ENCODE measurements at places on chromosomes 7 and 10. TPM values are rescaled to one million over a fixed set of nuclear protein-coding genes. Genes with fewer than 3 reads are reported as not detected.

GRCh38 chr10:92848037-92848440 lies 281 bp upstream of the EXOC6 start:
- ATAC-seq: no peak

DNA sequence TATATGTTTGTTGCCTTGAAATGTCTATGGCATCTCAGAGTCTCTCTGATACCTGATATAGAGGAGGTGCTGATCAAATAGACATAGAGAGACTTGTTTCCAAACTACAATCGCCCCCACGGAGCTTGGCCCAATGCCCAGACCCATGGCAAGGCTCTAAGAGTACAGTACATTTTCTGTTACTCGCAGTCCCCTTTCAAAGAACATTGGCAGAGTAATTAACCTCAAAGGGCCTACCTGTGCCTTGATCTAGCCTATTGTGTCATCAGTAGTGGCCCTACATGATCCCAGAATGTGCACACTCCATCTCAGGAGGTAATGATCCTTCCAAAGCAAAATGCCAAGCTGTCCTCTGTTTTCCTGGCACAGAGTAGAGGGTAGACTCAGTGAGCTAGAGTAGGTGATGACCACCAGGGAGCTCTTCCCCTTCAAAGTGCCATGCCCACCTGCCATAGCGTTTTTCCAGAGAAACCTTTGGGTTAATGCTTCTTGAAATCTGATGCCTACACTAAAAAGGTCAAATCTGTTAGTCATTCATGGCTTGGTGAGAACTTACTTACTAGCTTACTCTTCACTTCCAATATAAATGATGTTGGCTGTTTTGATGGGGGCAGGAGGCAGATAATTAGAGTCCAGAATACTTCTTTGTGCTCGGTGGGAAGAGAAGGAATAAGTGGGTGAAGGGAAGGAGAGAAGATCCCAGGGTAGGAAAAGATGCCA lies 41.2 kb upstream of the ACSL5 start:
- ATAC-seq: no peak

DNA sequence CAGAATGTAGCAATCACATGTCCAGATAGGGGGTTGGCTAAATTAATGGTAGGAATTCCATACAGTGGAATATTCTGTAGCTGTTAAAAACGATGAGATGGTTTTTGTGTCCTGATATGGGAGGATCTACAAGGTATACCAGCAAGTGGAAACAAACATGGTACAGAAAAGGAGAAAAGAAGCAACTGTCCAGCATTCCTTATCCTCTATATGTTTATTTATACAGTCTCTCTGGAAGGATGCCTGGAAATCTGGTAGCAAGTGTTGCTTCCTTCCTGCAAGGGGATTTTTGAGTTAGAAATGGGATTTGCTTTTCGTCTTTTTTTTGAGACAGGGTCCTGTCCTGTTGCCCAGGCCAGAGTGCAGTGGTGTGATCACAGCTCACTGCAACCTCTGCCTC lies 19.3 kb downstream of the IL15RA start:
- ATAC-seq: no peak

GRCh38 chr10:58384999-58385783 lies at the start of gene TFAM:
TSS of gene TFAM (plus strand) at chr10:58385410. CDS start at chr10:58385548, 138 bp downstream.
- ATAC-seq: peak; percentile 98

GRCh38 chr7:159032322-159032721 lies 112.3 kb downstream of the VIPR2 start:
- no peak for ATAC-seq

DNA sequence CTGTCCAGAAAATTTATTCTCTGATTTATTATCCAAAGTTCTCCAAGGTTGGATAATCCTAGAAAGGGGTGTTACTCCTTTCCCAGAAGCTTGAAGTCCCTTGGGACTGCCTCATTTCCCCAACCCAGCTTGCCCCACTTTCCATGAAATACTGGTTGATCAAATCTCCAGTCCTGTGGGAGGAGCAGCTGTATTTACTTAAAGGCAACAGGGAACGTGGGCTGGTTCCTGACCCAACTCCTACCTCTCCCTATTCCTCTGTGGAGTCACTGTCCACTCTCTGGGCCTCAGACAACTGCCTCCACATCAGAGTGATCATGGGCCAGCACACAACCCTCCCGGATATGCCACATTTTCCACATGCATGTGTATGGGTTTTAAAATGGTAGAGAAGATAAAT lies 166.2 kb upstream of the PRR15 start:
- peak; percentile 46 for ATAC-seq

DNA sequence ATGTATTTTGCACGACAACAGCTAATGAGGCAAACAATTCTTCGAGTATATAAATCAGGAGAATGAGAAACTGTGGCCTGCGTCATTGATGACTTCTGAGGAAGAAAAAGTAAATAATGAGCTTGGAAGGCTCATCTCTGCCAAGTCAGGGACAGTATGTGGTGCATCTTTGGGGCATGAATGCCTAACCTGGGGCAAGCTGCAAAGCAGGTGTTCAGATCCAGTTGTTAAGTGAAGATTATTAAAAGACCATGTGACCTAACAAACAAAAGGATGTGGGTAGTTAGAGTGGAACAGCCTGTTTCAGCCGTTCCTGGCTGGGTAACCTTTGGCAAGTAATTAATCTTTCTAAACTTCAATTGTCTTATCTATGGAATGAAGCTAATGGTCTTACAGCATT lies 93.0 kb downstream of the LYZL2 start:
- no peak for ATAC-seq

GRCh38 chr7:108503112-108504026 lies 22.6 kb downstream of the PNPLA8 start:
- no peak for ATAC-seq

DNA sequence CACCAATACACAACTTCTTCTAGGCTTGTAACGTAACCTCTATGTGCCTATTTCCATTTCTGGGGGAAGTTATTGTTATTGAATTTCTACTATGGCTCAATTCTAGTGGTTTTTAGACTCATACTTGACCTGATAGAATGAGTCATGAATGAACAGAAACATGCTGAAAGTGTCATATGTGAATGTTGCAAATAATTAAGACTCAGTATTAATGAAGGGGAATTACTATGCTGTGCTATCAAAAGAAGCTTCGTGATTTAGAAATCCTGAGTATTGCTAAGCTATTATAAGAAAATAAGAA lies 135.1 kb upstream of the ZWINT start:
- ATAC-seq: no peak

GRCh38 chr7:132394283-132395198 lies 181.7 kb downstream of the PLXNA4 start:
- ATAC-seq: no peak

- ATAC-seq: no peak
Observed at GRCh38 chr7:124752310-124752709, 13.3 kb downstream of the GPR37 start.

DNA sequence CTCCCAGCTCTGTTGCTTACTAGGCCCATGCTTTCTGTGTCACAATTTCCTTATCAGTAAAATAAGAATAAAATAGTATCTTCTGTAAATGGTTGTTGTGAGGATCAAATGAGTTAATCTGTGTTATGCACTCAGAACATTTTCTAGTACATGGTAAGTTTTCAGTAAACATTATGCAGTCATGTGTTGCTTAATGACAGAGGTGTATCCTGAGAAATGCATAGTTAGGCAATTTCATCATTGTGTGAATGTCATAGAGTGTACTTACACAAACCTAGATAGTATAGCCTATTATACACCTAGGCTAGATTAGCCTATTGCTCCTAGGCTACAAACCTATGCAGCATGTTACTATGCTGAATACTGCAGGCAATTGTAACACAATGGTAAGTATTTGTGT lies 4.4 kb downstream of the PTTG1IP2 start:
- no peak for ATAC-seq

DNA sequence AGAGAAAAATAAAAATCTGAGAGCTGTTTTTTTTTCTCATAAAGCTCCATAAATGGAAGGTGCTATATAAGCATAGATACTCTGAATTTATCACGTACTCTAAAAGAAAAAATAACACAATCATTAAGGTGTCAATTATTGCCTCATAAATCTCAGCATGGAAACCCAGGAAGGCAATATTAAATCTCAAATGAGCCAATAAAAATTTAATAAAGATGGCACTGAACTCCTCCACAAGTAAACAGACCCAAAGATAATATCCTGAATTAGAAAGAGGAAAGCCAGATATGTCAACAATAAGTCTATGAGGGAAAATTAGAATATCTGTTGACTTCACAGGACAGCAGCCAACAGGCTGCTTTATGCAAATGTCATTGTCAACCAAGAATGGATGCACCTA lies 66.5 kb downstream of the CDK6 start:
- no peak for ATAC-seq

GRCh38 chr10:93293999-93294398 lies 188.1 kb downstream of the MYOF start:
- no peak for ATAC-seq

GRCh38 chr10:132445516-132446194 lies 48.7 kb downstream of the PWWP2B start:
- no peak for ATAC-seq

DNA sequence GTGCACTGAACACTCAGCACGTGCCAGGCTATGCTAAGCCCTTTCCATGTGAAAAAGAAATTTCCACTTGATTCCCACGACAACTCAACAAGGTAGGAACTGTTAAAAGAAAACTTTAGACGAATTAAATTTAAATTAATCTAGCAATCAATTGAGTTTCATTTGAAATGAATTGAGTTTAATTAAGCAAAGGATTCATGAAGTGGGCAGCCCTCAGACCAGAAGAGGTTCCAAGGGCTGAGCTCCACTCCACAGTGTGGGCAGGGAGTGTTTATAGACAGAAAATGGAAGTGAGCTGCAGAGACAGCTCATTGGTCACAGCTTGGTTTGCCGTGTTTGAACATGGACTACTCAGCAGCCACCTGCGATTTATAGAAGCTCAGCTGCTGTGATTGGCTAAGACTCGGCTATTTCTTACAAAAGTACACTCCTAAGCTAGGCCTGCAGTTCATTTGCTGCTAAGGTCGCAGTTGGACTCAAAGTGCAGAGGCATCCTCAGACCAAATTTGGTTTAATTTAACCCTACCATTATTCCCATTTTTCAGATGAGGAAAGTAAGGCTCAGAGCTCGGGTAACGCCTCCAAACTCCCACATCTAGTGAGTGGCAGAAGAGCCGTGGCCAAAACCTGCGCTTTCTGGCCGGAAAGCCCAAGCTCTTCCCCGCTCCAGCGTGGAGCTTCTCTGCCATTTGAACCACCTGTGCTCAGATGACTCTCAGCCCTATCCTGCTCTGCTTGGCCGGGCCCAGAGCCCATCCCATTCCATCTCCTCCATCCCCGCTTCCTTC lies 24.9 kb downstream of the CALML3 start:
- no peak for ATAC-seq

DNA sequence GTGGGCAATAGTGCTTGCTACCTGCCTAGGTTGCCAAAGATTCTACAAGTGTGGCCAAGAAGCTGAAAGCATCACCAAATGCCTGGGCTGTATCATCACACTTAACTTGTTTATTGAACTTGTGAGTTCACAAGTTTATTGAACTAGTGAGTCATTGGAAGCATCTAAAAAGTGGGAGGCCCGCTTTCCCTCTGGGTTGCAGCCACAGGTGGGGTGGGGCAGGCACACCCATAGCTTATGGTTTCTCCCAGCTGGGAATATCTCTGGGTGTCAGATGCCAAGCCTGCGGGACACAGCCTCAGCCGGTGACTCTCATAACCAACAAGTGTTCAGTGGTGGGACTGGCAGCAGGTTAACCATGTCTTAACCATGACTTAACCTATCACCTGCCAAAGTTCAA lies 145.9 kb upstream of the FAM13C start:
- no peak for ATAC-seq

DNA sequence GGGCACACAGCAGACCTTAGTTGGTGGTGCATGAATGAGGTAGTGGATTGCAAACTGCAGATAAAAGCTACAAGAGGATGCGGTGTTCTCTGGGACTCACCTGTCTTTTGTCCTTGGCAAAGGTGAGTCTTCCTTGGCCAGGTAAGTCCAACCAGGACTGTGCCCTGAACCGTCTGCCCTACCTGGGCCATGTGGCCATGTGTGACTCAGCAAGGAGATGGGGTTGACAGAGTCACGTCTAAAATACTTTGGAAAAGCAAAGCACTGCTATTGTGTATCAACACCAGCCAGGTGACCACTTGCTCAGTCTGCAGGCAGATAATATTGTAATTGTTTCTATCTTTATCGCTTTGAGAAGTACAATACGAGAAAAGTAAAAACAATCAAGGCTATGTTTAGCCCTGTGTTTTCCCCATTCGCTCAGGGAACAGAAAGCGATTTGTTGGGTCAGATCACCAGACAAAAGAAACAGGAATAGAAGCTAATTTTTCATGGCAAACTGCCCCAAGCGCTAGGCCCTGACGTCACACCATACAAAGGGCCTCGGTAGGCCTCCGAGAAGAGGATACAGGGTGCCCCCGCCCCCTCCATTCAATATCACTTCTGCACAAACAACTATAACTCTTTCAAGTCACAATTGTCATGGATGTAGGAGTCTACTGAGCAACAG lies 57.3 kb downstream of the FAM53B start:
- ATAC-seq: peak; percentile 40

DNA sequence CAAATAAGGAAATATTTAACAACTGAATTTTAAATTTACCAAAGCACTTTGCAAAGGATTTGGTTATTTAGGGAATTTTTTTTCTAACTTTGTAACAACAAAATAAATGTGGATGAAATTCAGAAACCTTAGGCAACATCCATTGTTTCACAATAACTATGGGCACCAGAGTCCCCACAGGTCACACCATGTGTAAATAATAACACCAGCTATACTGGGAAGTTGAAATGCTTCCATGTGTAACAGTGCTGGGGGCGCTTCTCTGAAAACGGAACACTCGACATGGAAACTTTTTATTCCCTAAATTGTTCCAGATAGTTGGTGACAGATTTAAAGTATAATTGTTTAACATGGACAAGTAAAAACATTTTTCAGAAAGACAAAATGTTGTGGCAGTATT lies 818.6 kb downstream of the TNS3 start:
- no peak for ATAC-seq

GRCh38 chr10:11475831-11476434 lies 135.5 kb downstream of the USP6NL start:
- no peak for ATAC-seq

GRCh38 chr7:123557016-123557397 lies 611 bp downstream of the NDUFA5 start:
- ATAC-seq: peak; percentile 4

DNA sequence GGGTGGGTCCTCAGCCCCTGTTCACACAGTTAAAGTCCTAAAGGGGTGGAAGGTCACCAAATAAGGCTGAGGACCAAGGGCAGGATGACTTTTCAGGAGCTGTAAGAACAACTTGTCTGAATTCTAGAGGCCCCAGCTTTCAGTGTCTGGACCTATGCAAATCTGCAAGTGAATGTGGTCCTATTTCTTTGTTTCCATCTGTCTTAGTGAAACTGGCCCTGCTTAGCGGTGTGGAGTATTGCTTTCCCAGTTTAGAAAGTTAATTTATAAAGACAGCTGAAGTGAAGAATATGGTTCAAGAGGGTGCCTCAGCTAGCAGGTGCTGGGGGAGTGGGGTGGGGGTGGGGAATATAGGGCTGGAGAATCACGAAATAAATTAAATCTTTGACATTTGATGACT lies 40.1 kb downstream of the HHEX start:
- ATAC-seq: no peak

- ATAC-seq: no peak
Observed at GRCh38 chr7:20241194-20241910, 24.2 kb upstream of the MACC1 start.

GRCh38 chr7:129434675-129435318 lies 565 bp downstream of the STRIP2 start:
- no peak for ATAC-seq

- no peak for ATAC-seq
Observed at GRCh38 chr10:73159038-73159648, 8.7 kb downstream of the ECD start.

ADCYAP1R1 gene
- total RNA-seq: 20.3 TPM

PBLD gene
- 6.6 TPM for total RNA-seq

SPDYE2 gene
- total RNA-seq: not detected

KLF6 gene
- total RNA-seq: 110 TPM

ANKRD26 gene
- 4.0 TPM for total RNA-seq

FBXL13 gene
- total RNA-seq: 4.8 TPM

All from gastroesophageal sphincter (tissue), 4 donors.